Sigmoid colon (tissue), 7 donors: ENCODE measurements at places on chromosomes 4 and X. TPM values are rescaled to one million over a fixed set of nuclear protein-coding genes. Genes with fewer than 3 reads are reported as not detected.

DNA sequence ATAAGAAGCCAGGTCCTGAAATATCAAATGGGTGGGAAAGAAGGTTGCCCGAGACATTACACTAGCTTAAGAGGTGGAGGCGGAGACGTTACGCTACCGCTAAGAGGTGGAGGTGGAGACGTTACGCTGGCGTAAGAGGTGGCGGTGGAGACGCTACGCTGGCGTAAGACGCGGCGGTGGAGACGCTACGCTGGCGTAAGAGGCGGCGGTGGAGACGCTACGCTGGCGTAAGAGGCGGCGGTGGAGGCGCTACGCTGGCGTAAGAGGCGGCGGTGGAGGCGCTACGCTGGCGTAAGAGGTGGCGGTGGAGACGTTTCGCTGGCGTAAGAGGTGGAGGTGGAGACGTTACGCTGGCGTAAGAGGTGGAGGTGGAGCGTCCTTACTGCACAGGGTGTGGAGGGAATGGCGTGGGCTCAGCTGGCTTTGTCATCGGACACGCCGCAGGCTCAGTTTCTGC, 12.8 kb downstream of the CYP4V2 start:
- DNase-seq: peak; percentile 81

Gene MAGEC3
- not detected for total RNA-seq

Gene DRP2
- 6.9 TPM for total RNA-seq

- DNase-seq: no peak
Measured at GRCh38 chr4:88080626-88081025, 73.2 kb downstream of the PKD2 start.

GRCh38 chrX:48514126-48514806, 5.5 kb downstream of the PORCN start:
- no peak for DNase-seq

DNA sequence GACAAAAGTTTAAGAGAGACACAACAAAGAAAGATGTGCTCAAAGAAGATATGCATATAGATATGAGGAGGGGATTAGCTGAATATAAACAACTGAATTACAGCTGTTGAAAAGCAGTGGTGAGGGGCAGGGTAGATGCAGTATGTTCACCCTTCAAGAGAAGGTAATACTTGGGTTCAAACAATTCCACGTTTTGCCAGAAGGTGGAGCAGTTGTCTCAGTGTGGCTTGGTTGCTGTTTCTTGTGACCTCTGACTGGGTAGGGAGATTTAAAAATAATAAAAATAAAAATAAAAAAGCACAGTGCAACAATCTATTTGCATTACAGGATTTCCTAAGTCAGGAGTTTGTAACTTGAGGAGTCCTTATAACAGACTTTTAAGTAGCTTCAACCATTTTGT, 23.3 kb downstream of the PHOX2B start:
- DNase-seq: no peak

Gene TLR6
- 3.2 TPM for total RNA-seq

DNA sequence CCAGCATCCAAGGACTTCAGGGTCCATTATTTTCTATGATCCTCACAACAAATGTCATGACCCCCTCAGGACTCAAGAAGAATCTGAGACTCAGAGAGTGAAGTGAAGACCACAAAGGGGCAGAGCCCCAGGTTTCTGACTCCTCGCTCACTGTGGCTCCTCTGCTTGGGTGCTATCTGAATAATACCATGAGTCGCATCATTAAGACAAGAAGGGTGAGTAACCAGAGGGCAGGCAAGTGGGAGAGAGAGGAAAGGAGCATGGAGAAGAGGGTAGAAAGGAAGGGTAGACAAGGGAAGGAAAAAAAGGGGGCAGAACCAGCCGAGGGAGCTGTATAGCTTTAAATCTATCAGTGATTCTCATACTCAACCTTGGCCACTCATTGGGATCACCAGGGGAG, 15.5 kb upstream of the HSD17B10 start:
- no peak for DNase-seq

- DNase-seq: no peak
Measured at GRCh38 chr4:91076147-91076546, 949.0 kb downstream of the CCSER1 start.

DNA sequence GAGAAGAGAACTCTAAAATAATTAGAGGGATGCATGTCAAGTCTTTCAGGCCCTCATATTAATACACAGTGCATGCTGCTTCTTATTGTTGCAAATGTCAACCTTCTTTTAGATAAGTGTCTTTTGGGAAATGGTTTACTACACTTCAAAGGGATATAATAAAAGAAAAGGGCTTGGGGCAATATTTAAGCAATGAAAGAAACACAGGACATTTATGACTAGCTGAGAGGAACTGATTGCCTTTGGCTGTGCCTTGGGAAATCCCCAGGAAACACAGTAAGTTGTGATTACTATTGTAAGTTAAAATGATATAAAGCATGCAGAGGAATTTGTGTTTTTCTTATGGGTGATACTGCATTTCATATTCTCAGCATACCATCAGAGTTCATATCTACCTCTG, 1036.2 kb upstream of the GRID2 start:
- no peak for DNase-seq

DNA sequence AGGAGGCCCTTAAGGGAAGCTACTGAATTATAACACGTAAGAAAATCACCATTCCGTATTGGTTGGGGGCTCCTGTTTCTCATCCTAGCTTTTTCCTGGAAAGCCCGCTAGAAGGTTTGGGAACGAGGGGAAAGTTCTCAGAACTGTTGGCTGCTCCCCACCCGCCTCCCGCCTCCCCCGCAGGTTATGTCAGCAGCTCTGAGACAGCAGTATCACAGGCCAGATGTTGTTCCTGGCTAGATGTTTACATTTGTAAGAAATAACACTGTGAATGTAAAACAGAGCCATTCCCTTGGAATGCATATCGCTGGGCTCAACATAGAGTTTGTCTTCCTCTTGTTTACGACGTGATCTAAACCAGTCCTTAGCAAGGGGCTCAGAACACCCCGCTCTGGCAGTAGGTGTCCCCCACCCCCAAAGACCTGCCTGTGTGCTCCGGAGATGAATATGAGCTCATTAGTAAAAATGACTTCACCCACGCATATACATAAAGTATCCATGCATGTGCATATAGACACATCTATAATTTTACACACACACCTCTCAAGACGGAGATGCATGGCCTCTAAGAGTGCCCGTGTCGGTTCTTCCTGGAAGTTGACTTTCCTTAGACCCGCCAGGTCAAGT, 6.9 kb upstream of the MSANTD1 start:
- peak; percentile 82 for DNase-seq

- DNase-seq: no peak
Measured at GRCh38 chrX:38081909-38082308, 75.6 kb downstream of the SYTL5 start.

DNA sequence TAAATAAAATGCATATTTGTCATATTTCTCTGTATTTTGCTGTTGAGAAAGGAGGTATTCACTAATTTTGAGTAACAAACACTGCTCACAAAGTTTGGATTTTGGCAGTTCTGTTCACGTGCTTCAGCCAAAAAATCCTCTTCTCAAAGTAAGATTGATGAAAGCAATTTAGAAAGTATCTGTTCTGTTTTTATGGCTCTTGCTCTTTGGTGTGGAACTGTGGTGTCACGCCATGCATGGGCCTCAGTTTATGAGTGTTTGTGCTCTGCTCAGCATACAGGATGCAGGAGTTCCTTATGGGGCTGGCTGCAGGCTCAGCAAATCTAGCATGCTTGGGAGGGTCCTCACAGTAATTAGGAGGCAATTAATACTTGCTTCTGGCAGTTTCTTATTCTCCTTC, 3.3 kb downstream of the HTT start:
- no peak for DNase-seq

DNA sequence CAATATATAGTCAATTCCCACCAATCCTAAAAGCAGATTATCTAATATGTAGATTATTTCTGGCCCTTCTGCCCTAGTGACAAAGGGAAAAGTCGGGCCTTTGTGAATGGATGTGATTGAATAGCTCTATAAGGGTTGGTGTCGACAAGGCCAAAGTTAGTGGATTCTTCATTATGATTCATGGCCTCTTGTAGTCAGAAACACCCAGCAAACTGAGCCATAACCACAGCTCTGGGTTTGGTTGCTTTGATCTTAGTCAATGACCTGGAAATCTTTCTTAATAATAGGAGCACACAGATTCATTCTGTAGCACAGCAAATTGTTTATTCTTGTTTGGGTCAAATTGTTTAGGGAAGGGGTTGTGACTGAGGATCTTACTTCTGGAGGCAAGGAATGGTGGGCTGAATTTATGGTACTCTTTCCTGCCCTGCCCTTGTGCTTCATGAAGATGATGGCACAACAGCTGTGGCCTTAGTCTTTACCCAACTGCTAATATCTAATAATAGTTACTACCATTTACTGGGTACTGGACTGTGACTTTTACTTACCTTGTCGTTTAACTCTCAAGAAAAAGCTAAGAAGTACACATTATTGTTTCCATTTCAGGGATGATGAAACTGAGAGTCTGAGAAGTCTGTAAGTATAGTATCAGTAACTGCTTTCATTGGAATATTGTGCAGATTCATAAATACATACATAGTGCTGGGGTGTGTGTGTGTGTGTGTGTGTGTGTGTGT, 74.0 kb downstream of the AFF2 start:
- no peak for DNase-seq
